ENCODE measurements at places on chromosomes 16 and 17.

DNA sequence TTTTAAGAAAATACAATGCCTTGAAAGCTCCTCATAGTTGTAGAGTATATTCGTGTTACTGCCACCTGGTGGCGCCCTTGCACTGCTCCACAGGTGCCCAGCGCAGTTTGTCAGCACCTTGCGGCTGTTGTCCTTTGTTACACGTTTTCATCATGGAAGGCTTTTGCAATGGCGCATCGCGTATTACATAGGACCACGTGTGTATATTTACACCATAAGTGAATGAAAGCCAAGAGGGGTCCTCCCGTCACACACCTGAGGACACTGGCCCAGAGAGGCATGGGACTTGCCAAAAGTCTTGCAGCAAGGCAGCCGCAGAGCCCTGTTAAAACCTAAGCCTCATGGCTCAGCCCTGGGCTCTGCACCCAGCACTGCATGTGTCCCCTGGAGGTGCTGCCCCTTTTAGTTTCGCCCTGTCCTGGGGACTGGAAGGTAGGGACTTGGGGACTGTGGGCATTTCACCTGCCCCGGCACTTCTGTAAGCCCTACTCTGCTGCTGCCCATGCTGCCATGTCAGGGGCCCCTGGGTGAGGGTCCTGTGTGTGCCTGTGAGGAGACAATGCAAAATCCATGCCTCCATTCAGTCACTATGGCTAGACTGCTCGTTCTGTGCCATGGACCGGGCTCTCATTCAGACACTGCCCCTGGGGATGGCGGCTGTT lies 24.3 kb downstream of the POLR3E start:
- DNase-seq: peak; percentile 3

DNA sequence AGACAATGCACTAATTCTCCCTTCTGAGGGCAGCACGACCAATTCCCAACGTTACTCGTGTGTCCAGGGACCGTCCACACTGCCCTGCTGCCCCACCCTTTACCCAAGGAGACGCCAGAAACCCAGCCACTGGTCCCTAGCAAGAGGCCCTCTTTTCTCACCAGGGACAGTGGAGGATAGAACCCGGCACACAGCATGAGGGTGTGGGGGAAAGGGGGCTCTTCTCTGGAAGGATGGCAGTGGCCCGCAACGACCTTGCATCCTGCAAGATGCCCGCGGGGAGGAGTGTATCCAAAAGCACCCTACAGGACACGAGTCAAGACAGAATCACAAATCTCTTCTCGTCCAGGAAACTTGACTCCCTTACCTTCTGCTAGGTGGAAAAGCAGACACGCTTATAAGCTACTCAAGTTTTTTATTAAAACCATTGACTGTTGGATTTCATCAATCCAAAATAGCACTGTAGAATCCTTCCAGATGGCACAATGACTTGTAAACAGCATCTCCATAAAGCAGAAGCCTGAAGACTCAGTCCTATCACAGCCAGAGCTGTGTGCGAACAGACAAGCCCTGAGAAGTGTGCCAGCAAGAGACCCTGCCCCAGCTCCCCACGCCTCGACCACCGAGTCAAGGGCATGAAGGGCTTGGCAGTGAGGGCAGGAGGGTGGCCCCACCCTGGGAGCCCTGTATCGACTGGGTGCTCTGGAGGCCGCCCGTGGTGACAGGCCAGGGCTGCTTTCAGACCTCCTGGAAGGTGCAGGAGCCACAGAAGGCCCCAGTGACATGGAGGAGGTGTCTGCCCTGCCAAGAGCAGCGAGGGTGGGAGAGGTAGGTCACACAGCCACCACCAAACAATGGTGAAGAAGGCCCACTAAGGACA lies 103.8 kb downstream of the ANKRD11 start:
- no peak for DNase-seq

GRCh38 chr16:24538756-24539294 lies 541 bp upstream of the RBBP6 start:
- peak; percentile 67 for DNase-seq

DNA sequence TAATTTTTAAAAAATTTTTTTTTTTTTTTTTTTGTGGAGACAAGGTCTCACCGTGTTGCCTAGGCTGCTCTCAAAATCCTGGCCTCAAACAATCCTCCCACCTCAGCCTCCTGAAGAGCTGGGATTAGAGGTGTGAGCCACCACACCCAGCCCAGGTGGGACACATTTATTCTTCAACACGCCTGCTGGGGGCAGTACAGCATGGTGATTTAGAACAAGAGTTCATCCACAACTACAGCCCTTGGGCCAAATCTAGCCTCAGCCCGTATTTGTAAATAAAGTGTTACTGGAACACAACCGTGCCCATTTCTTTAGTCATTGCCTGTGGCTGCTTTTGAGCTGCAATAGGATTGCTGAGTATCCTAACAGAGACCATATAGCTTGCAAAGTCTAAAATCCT lies 92.8 kb downstream of the KATNIP start:
- no peak for DNase-seq

- DNase-seq: peak; percentile 40
These were observed 536 bp upstream of the PLD2 start for GRCh38 chr17:4806456-4806776.

GRCh38 chr16:11079652-11080187 lies 135.4 kb downstream of the CLEC16A start:
- no peak for DNase-seq

Measured in DMS79 (cell line).